ENCODE measurements at places on chromosomes 3 and 15.

- DNase-seq, result no peak
Measured at GRCh38 chr3:114213627-114214541, 23.5 kb downstream of the ZNF80 start.

- no peak for DNase-seq
Measured at GRCh38 chr3:151404316-151404715, 19.8 kb upstream of the P2RY12 start.

DNA sequence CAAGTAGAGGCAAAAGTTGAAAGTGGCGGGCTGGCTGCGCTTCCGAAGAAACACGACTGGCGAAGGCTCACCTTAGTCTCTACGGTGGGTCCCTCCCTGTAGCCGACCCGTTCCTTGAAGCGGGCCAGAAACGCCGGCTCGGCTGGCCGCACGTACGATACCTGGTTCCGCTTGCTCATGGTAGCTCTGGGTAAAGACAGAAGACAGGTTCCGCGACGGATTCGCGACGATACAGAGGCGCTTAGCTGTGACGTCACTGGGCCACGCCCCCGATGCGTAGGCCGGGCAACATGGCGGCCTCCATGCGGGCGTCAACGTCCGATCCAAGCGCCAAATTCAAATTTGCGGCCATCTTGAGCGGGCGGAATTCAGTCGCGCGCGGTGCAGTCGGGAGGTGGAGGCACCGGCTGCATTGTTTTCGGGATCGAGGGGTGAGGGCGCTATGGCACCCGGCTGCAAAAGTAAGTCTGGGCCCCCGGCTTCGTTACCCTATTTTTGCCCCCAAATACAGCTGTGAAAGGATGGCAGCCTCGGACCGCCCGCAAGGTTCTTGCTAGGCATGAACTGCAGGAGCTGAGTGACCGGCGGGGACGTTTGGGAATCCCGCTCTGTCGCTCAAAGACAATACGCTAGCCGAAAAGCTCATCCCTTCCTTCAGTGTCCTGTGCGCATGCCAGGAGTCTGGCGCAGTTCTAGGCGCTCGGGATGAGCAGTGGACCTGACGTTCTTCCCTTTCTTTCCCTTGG lies at the start of the genes KIAA1143 and KIF15:
Gene KIAA1143, minus strand, starts transcription at position 196 of the 746 bp plus-strand sequence. Its CDS starts 17 bp downstream, at position 179.
Gene KIF15, plus strand, starts transcription at position 371 of the 746 bp plus-strand sequence. Its CDS starts 72 bp downstream, at position 443.
- peak; percentile 98 for DNase-seq

- no peak for DNase-seq
Measured at GRCh38 chr3:98900265-98901118, 1.0 kb downstream of the DCBLD2 start.

GRCh38 chr3:128311441-128311844 lies 155.2 kb downstream of the DNAJB8 start:
- no peak for DNase-seq

DNA sequence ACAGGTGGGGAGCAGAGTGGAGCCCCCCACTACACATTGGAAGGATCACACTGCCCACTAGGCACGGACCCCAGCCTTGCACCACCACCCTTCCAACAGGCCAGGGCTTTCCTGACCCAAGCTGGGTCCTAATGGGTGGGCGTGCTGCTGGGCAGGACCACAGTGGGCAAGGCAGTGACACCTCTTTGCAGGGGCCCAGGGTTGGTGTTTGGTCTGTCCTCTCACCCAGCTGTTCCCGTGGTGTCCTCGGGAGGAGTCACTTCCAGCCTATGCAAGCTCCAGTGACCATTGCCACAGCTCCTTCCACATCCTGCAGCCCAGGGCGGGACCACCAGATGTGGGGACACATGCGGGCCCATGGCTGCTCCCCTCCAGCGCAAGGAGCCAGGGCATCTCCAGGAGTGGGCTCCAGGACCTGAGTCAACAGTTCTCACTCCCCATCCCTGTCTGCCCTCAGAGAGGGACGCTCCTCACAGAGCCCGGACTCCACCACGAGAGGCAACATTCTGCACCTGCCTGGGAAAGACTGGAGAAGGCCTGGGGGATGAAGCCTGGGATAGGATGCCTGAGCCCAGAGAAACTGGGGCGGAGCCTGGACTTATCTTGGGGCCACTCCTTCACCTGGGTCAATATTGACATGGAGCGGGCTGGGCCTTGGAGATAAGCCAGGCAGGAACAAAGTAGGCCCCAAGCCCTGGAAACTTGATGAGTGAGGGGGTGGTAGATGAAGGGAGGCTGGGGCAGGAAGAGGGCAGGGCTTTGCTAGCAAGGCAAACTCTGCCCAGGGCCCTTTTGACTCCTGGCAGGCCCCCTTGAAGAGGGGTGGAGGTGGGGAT lies 3.9 kb upstream of the VILL start:
- DNase-seq, result no peak

GRCh38 chr3:158152186-158152585 lies 42.3 kb downstream of the RSRC1 start:
- no peak for DNase-seq

DNA sequence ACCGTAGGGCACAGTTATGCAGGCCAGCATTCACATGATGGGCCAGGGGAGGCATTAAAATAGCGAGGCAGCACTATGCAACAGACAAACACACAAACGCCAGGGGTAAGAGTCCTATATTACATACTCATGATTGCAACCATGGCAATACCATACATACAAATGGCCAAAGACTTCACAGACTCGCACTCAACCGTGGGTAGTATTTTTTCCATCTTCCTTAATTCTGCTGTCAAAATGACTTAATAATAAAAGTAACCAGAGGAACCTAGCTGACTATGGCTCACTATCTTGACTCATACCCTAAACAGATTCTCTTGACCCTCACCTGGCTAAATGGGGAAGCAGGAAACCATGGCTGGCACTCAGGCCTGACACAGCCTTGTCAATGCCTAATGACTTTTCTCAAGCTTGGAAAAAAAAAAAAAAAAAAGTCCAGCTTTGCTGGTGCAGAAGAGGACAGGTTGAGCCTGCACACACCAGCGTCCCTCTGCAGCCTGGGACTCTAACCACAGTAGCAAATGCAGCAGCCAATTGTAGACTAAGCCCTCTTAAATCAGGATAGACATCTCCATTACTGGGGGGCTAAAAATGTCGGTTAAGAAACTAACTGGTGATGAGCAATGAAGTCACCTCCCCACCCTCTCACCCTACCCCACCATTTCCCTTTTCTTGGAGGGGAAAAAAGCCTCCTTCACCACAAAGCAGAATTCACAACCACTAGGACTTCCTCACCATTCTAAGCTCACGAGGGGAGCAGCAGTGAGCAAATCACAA lies 23.1 kb downstream of the CCDC12 start:
- DNase-seq, result no peak

- DNase-seq, result no peak
Measured at GRCh38 chr15:84611631-84612030, 10.8 kb downstream of the ZSCAN2 start.

DNA sequence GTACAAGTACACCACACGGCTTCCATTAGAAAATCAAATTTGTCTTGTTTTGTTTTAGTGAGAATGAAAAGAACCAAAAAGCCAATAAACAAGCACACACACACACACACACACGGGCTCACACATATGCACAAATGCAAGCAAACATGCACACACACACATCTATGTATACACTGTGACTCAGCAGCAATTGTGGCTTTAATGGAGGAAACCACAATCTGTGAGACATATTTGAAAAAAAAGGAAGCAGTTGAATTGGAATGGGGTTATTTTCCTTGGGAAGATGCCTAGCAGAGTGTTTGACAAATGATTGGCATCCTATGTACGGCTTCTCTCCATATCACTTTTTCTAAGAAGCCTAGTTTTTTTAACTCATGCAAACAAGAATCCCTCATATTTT lies 201.1 kb upstream of the ARRDC4 start:
- no peak for DNase-seq

DNA sequence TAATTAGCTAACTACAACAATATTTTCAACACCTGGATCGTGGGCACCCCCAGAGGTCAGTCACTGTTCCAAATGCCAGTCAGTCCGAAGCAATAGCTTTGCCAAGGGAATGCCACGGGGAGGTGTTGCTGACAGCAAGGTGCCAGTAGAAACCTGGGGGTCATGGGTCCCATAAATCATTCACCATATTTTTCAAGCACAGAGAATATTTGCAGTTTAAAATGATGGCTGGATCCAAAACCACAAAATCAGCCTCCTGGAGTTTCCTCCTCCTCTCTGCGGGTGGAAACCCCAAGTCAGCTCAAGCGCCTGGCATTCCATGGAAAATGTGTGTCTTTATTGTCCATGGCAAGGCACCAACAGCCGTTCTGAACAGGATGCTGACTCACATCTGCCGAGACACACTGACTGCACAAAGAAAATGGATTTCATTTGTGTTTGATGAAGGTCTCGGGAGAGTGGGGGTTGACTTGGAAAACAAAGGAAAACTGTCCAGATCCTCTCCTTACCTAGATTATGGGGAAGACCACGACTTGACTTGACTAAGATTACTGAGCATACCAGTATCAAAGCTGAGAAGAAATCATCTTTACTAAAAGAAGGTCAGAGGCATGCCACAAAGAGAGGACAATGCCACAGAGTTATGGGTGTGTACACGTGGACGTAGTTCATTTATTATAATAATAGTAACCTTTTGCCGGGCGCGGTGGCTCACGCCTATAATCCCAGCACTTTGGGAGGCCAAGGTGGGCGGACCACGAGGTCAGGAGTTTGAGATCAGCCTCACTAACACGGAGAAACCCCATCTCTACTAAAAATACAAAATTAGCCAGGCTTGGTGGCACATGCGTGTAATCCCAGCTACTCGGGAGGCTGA lies 26.4 kb downstream of the ANXA2 start:
- DNase-seq, result peak; percentile 96

DNA sequence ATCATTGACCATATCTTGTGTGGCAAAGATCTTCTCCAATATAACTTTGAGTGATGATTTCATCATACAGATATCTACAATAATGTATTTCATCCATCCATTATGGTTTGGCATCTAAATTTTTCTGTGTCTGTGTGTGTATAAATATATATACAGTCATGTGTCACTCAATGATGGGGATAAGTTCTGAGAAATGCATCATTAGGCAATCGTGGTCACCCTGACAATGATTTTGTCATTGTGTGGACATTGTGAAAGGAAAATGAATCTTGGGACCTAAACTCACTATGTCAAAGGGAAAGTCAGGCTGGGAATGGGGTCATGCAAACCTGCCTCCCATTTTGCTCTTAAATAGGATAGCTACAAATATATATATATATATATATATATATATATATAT lies 12.4 kb downstream of the CFAP161 start:
- DNase-seq, result no peak

- no peak for DNase-seq
Measured at GRCh38 chr3:108051005-108051404, 39.8 kb downstream of the CD47 start.

DNA sequence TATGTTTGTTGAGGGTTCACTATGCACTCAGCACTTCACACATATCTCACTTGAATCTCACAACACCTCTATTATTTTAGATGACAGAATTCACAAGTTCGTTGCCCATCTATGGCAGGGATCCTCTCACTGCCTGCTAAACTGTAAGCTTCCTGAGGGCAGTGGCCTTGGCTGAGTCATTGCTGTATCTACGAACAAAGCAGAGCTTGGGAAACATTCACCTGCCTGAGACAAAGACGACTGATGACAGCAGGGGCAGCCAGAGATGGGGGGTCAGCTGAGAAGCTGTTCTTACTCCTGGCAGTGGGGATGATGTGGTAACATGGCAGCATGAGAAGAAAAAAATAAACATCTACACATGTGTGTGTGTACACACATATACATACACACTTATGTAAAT lies 125.5 kb upstream of the NMNAT3 start:
- no peak for DNase-seq

DNA sequence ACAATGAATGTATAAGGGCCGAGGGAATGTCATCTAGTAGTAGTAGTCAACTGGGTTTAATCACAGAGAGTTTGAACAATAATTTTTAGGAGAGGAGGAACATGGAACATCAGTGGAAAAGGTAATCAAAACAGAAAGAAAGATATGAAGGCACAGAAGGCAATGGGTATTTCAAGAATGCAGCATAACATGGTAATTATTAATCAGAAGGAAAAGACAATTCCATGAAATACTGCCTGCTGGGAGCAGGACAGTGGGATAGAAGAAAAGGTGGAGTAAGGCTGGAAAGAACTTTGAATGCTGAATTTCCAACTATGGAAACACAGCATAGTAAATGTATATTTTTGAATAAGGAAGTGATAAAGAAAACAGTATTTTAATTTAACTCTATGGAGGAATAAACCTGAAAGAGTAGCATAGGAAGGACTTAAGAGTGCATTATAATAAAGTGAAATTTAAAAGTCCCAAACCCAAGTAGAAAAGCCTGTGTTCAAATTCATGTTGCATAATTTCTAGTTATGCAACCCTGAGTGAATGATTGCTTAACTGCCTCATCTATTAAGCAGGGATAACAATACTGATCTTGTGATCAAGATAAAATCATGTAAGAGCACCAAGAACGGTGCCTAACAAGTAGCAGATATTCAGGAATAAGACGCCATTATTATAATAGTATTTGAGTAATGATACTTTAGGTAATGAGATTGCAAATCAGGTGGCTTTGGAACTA lies 357.7 kb downstream of the TBC1D5 start:
- DNase-seq, result no peak

DNA sequence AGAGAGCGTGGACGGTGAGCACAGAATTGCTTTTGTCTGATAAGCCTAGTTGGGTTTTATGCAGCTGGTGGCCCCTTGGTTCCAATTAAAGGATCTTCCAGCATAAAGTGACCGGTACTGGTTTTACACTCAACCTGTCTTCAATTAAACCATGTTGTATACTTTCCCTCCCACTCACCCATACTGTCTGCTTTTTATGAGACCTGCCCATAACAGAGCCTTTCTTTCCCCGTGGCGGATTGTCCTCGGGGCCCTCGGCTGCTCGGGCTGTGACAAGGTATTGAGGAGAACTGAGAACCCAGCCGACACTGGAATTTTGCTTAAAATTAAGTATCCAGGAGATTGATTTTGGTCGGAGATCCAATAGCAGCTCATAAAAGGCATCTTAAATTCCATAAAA lies 98.4 kb downstream of the TMEM266 start:
- no peak for DNase-seq

DNA sequence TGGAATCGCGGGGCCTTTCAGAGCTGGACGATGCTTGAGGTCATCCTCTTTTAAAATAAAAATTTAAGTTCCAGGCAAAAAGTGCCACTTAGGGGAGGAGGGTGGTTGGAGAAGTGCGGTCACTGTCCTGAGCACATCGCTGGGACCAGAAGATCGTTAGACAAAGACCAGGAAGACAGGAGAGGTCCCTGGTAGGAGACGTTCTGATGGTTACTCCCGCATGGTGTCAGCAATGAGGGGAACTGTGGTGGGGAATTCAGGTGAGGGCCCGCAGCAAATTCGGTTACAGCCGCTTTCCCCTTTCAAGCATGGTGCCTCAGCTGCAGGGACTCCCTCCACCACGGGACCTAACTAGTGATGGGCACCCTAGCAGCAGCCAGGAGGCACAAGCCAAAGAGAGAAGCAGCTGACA lies 1.0 kb upstream of the ISY1 start:
- peak; percentile 14 for DNase-seq

GRCh38 chr3:20450611-20451010 lies 264.6 kb upstream of the SGO1 start:
- no peak for DNase-seq
